Lower lobe of right lung (tissue), 2 donors: ENCODE measurements at places on chromosomes 5 and 9.
A peak's percentile ranks its signal among the peaks of the same experiment; 100 is the strongest.

- no peak for DNase-seq
These were observed 29.8 kb downstream of the OR2K2 start for GRCh38 chr9:111300140-111300735.

GRCh38 chr5:107808671-107809137, 138.0 kb upstream of the EFNA5 start:
- no peak for DNase-seq

- DNase-seq: no peak
These were observed 1149.0 kb downstream of the EFNA5 start for GRCh38 chr5:106521701-106522100.

- no peak for DNase-seq
These were observed 58.2 kb upstream of the CER1 start for GRCh38 chr9:14780693-14781092.

GRCh38 chr9:136762221-136762691, 2.1 kb downstream of the LCN15 start:
- DNase-seq: peak; percentile 38

DNA sequence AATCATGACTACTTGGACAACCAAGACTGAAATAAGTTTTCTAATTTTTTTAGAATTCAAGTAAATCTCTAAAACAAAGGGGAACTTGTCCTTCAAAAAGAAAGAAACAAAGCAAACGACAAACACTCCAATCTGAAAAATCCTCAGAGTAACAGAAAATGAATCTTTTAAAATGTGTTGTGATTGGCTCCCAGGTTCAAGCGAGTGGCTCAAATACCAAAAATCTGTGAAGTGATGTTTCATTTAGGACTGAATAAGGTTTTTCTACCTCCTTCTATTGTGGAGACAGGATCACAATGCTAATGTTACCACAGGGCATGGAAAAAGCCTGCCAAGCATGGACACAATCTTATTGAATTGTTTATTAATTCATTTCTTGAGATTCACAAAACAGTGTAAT, 415.7 kb downstream of the RAB3C start:
- DNase-seq: no peak

DNA sequence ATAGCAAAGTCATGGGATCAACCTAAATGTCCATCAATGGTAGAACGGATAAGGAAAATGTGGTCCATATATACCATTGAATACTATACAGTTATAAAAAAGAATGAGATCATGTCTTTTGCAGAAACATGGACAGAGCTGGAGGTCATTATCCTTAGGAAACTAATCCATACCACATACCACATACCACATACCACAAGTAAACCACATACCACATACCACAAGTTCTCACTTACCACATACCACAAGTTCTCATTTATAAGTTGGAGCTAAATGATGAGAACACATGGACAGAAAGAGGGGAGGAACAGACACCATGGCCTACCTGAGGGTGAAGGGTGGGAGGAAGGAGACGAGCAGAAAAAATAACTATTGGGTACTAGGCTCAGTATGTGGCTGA, 154.6 kb upstream of the GHR start:
- no peak for DNase-seq

- peak; percentile 95 for DNase-seq
These were observed 14.6 kb downstream of the LCN10 start for GRCh38 chr9:136728080-136728547.

DNA sequence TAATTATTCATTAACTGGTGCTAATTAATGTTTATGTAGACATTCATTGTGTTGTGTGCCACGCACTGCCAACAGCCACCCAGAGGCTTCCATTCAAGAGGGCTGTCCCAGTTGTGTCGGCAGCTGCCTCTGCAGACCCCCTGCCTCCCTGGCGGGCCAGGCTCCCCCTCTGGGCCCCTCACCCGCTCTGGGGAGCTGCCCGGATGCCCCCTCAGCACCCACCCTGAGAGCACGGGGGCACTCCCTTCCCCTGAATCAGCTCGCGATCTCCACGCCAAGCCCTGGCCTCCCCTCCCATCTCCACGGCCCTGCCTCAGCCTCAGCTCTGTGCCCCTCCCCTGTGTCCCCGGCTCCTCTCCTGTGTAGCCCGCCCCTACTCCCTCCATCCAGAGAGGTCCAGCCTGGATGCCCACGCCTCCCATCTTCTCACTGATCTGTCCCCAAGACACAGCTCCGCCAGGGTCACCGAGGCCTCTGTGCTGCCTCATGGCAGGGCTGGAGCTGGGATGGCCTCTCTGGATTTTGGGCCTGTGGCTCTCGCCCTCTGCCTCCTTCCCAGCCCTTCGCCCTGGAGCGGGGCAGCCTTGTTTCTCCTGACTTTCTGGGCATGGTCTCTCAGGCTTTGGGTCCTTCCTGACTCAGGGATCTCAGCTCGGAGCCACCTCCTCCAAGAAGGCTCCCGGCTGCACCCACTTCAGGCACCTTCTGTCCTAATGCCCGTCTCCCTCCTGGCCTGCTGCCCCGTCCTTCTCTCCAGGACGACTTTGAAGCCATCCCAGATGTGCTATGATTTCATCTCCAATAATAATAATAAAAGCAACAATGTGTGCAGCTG, 16.0 kb upstream of the SLC9A3 start:
- peak; percentile 34 for DNase-seq

DNA sequence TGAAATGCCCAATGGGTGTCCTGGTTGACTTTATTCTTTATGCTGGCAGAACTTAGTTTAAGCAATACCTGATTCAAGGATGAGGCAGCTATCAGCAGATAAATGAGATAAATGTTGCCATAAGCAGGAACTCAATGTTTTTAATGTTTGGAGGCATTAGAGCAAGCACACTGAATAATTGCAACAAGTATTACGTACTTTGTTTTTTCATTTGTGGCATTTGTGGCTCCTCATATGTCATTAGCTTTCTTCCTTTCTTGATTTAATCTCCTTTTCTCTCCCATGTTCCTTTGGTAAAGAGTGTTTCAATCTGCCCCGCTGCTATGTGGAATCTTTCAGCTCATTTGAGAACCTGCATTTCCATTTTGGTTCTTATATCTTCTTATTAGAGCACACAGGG, 6.4 kb upstream of the NR3C1 start:
- DNase-seq: no peak

DNA sequence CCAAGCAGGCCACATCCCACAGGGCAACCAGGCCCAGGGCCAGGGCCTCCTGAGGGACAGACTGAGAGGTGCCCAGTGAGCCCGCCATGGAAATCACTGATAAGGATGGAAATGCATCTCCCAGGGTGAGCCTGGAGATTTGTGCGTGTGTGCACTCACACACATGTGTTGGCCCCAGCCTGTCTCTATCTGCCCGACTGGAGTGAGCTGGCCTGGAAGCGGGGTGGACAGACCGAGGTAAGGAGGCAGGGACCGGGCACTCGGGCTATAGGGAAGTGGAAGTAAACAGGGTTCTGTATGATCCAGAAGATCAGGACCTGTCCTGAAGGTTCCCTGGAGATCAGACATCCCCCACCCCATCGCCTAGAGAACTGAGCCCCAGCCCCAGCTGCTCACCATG, 17.4 kb downstream of the GFI1B start:
- DNase-seq: no peak

GRCh38 chr9:98874721-98875255, 67.3 kb downstream of the GALNT12 start:
- DNase-seq: no peak

DNA sequence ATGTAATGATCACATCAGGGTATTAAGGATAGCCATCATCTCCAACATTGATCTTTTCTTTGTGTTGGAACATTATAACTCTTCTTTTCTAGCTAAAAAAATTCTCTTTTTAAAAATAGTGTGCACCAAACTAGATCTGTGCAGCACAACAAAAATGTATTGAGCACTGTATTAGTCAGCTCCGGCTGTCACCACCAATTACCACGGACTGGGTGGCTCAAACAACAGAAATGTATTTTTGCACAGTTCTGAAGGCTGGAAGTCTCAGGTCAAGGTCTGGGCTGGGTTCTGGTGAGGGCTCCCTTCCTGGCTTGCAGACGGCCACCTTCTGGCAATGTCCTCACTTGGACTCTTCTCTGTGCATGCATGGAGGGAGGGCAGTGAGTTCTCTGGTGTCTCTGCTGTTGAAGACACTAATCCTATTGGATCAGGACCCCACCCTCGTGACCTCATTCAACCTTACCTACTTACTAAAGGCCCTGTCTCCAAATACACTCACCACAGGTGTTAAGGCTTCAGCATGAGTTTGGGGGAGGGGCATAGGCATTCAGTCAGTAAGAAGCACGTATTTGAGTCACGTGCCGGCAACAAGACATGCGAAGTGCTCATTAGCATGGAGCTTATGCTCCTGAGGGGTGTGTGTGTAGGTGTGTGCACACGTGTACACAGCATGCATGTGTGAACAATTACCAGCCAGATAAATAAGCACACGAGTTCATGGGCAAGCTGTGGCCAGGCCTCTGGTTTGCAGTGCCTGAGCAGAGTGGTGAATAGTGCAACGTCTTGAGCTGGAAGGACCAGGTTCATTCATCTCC, 89.4 kb upstream of the SH3PXD2B start:
- no peak for DNase-seq

- no peak for DNase-seq
These were observed 74.5 kb downstream of the PTCD2 start for GRCh38 chr5:72394688-72395087.

- DNase-seq: no peak
These were observed 33.5 kb downstream of the SEMA4D start for GRCh38 chr9:89464300-89464901.

DNA sequence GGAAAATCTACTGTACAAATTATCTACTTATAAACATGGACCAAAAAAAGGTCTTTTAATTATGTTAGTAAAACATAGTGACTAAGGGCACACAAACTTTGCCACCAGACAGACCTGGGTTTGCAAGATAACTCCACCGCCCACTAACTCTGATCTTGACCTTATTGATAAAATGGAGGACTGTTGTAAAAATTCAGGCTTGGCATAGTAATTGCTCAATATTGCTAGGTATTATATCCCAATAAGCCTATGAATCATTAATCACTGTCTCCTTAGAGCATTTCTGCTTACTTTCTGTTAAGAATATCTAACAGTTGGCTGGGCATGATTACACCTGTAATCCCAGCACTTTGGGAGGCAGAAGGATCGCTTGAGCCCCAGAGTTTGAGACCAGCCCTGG, 3.8 kb downstream of the C9orf40 start:
- DNase-seq: no peak

DNA sequence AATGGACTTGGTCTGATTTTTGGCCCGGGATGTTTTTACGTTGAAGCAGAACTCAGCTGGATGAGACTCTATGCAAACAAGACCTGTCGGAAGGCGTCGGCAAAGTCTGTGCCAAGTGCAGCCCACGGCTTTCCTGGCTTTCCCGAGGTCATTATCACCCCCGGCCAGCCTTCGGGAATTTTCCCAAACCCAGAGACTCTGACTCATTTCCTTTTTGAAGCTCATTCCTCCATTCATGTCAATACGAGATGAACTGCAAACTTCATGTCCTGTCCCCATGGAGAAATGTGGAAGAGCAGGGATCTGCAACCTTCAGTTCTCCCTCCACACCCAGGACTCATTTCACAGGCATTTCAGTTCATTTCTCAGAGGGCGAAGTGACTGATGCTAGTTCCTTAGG, 95.3 kb downstream of the IRX2 start:
- DNase-seq: no peak

DNA sequence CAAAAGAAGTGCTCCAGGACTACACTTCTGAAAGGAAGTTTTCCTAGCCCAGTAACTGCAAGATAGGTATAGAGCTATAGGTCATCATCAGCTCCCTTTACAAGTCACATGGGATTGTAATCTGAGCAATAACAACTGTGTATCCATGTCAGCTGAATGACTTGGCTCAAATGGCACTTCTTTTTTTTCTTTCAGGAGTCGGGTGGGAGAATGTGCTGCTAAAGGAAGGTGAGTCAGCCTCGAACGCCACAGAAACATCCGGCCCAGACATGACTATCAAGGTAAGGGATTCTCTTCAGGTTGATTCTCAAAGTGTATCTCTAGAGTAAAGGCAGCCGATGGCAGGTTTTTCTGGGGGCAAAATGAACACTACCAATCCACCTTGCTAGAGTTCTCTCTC, 192.2 kb downstream of the C9orf152 start:
- DNase-seq: no peak

DNA sequence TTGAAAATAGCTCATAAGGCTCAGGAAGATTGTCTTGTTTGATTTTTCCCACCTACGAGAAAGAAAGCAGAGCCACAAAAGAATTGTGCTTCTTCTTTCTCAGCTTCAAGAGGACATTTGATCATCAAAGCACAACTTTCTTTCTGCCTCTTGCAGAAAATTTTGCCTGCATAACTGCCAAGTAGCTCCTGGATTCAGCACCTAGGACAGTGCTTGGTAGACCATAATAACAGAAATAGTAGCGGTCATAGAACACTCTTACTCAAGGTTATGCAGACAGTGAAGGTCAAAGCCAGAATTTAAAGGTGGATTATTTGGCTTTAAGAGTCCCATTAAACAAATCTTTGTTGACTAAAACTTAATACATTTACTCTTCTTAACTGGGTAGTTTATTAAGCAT, 594.7 kb upstream of the CCNG1 start:
- DNase-seq: no peak

DNA sequence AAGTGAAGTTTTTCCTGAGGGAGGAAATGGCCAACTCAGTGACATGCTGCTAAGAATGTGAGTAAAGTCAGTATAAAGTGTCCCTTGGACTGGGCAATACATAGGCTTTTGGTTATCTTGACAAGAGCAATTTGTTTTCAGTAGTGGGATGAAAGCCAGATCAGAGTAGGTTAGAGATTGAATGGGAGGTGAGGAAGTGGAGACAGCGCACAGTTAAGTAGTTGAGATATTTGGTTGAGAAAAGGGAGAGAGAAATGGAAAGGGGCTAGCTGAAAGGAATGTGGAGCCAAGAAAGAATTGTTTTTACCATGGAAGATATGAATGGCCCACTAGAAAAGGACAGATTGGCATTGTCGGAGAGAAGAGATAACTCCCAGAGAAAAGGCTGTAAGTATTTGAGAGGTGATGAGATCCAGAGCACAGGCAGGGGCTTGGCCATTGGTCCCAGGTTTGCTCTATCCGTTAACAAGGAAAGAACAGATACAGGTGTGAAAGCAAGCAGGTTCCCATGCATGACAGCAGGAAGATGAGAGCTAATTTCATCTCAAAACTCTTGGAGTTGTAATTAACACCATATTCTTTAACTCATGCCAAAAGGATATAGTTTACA, 392.0 kb downstream of the NR2F1-AS1 start:
- no peak for DNase-seq

DNA sequence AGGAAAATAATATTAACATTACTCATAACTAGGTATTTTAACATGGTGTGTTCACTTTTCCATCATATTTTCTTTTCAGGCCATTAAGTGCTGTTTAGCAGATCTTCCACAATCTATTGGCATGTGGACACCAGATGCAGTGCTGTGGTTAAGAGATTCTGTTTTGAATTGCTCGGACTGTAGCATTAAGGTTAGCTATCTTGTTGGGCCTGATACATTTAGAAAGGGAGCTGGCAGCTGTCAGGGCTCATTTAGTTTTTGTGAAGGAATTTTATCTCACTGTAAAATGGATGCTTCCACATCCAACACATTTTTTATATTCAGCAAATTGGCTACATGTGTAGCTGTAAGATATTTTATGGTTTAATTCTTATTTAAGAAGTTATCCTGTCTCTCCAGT, 20.7 kb upstream of the TMOD1 start:
- no peak for DNase-seq
